ENCODE measurements at places on chromosomes 11 and 22.

- no peak for DNase-seq
Observed at GRCh38 chr11:106523921-106524320, 446.5 kb downstream of the AASDHPPT start.

- no peak for DNase-seq
Observed at GRCh38 chr11:131331010-131331409, 39.4 kb upstream of the NTM start.

- no peak for DNase-seq
Observed at GRCh38 chr22:50186761-50187523, 1.2 kb downstream of the TRABD start.

DNA sequence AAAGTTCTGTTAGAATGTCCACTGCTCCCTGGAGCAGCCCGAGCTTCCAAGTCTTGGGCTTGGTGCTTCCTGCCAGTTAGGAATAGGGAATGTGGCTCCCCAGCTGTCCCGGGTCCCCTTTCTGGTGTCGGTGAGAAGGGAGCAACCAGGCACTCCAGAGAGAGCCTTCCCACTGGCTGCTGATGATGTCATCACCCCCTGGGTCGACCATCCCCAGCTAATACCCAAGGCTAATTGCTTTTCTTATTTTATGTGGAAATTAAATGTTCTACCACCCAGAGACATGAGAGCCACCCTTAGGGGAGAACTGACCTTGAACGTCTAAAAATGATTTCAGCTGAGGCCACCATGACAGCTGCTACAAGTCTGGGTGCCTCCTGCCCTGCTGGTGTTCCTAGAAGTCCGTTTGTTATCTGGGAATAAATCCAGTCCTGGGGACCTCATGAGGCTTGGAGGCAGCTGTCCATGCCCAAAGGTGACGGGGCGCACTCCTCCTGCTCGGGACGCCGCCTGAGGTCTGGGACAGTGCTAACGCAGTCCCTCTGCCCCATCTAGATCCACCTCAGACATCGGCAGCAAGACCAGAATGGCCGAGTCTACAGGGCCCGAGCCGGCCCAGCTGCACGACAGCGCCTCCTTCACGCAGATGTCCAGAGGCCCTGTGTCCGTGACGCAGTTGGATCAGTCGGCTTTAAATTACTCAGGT lies 42.3 kb downstream of the C11orf91 start:
- no peak for DNase-seq

GRCh38 chr11:2987881-2988861 lies 4.0 kb downstream of the NAP1L4 start:
- no peak for DNase-seq

GRCh38 chr11:33387581-33387980 lies 130.4 kb downstream of the HIPK3 start:
- no peak for DNase-seq

DNA sequence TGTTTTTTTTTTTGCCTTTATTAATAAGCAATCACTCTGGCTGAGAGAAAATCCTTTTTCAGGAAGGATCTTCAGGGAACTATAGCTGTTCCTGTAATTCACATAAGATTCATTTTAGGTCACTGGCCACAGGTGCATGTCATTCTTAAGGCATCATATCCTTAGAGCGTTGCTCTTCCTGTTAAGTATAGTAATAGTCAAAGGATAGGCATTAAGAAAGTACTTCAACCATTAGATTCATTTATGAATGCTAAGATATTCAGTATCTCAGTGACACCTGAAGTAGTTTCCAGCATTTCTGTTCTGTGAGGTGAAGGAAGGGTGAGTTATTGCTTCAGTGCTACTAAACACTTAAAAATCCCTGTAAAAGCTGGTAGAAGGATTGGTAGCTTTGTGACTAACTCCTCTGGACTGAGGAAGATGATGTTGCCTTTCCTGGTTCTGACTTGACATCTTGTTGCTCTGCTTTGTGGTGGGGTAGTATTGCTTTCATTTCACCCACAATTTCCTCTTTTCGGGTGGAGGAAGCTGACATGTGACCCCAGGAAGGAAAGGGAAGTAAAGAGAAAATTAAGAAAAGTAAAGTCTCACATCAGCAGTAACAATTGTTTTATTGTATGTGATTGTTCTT lies 34.7 kb downstream of the RNF169 start:
- DNase-seq, result peak; percentile 72

DNA sequence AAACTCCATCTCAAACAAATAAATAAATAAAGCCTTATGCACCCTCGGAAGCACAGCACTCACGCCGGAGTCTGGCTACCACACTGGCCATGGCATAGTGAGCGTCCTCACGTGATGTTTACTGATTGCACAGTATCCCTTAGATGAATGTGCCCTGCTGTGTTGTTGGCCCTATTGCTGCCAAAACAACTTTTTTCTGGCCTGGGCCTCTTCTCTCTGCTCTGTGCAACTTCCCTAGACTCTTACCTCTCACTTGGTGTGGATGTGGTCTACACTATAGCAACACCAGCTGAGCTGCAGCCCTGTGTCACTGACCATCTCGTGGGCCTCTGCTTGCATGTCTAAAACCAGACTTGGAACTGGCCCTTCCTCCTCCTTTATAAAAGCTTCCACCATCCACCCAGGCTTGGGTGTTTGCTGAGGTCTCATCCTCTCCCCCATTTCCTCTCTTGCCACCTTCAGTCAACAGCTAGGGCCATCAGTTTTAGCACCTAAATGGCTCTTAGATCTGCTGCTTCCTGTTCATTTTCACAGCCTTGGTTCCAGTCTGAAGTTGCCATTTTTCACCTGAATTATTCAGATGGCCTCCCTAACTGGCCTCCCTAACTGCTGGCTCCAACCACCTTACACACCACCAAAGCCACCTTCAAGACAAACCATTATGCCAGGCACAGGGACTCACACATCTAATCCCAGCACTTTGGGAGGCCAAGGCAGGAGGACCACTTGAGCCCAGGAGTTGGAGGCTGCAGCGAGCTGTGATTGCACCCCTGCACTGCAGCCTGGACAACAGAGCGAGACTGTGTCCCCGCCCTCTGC lies 9.2 kb downstream of the ZNF74 start:
- DNase-seq, result no peak

- DNase-seq, result peak; percentile 71
Observed at GRCh38 chr11:28770806-28771205, 662.6 kb downstream of the METTL15 start.

GRCh38 chr11:116107229-116107628 lies 603.0 kb upstream of the CADM1 start:
- DNase-seq, result no peak

- peak; percentile 66 for DNase-seq
Observed at GRCh38 chr11:72483412-72484186, 49.3 kb upstream of the CLPB start.

GRCh38 chr11:17718510-17718962 lies 835 bp upstream of the MYOD1 start:
- DNase-seq, result no peak
